ENCODE measurements at places on chromosomes 7 and 10.

DNA sequence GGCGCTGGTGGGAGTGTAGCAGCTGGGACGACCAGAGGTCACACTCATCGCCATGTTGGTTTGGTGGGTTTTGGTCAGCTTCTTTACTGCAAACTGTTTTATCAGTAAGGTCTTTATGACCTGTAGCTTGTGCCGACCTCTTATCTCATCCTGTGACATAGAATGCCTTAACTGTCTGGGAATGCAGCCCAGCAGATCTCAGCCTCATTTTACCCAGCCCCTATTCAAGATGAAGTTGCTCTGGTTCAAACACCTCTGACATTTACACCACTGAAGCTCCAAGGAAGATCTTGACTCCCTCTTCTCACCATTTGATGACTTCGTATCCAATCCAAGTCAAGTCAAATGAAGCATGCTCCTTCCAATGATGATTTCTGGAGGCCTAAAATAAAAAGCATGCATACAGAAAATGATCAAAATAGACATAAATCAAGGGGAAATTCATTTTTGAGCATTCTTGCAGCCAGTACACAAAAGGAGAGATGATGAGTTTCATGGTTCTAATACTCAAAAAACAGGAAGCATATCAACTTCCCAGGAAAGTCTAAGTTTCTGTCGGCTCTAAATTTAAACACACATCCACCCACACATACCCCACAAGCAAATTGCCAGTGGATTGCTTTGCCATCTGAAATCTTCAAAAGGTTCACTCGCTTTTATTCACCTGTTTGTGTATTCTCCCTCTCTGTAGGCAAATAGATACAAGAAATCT, 2.4 kb upstream of the PSMG3 start:
- no peak for DNase-seq

DNA sequence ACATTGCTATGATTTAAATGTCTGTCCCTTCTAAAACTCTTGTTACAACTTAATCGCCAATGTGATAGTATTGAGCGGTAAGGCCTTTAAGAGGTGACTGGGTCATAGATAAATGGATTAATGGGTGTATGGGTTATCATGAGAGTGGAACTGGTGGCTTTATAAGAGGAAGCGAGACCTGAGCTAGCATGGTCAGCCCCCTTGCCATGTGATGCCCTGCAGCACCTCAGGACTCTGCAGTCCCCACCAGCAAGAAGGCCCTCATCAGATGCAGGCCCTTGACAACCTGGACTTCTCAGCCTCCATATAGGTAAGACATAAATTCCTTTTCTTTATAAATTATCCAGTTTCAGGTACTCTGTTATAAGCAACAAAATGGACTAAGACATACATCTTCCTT, 15.6 kb downstream of the PARP12 start:
- no peak for DNase-seq

DNA sequence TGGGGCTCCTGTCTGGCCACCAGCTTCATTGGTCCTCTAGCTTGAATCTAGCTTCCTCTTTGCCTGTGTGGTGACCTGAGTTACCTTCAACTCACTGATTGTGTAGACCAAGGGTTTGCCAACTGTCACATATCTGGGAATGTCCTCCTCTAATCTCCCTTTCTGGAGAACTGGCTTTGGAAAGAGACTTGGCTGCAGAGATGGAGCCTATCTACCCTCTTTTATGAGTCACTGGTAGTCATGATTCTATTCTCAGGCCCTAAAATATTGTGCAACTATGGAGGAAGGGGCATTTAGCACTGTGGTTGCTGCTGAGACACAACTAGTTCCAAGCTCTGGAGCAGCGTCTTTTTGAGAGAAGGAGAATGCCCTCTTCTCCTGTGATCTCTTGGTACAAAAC, 691.3 kb downstream of the KCNMA1 start:
- no peak for DNase-seq

DNA sequence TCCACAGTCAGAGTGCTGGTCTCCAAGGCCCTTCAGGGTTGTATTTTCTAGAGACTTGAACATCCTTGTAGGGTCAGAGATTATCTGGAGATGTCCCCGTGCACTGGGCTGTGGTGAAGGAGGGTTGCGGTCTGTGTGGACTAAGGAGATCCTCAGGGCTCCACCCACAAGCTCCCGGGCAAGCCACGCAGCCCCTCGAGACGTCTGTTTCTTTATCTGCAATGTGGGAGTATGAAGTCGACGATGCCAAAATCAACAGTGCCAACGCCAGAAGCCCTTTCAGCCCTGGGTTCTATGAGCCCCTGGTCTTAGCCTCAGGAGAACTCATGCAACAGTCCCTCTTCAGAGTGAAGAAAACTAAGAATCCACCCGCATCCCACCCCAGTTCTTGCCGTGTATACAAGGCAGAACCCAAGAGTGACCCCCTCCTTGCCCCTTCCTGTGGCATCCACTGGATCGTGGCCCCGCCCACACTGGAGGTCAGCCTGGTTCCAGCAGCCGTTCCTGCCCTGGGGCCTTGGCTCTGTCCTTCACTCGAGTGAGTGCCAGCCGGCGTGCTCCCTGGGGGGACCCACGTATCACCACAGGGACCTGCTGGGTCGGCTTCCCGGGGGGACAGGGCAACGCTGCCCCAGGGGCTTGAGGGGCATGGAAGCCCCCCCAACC, 6.0 kb upstream of the SHH start:
- no peak for DNase-seq

DNA sequence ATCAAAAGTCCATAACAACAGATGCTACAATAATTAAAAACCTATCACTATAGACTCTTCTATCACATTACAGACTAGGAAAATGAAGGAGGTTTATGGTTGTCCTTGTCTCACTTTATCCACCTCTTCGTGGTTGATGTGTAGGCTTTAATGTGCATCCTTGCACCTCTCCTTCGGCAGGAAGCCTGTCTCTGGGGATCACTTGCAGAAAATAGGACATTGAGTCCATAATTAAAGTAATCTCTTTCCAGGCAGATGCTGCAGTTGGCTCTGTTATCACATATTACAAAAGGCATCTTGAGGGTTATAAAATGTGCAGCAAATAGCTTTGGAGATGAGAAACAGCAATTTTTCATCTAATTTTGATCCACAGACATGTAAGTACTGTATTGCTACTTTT, 168.4 kb downstream of the RELN start:
- no peak for DNase-seq

- no peak for DNase-seq
These were observed 704.0 kb upstream of the LRRN3 start for GRCh38 chr7:110386913-110387312.

- no peak for DNase-seq
These were observed 94.8 kb downstream of the ITIH5 start for GRCh38 chr10:7571981-7572380.

DNA sequence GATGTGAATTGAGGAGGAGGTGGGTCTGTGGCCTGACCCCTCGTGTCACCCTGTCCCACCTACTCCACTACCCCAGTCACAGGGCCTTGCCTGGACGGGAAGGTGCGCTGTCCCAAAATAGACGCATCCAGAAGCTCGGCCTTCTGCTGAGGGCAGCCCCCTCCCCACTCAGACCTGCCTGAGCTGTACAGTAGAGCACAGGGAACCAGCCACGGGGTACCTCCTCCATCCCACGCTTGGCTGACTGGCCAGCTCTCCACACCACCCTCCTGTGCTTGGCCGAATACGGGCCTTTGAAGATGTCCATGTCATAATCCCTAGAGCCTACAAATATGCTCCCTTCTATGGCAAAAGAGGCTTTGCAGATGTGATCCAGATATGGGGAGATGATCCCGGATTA, 88.3 kb downstream of the CHST15 start:
- DNase-seq, result no peak

DNA sequence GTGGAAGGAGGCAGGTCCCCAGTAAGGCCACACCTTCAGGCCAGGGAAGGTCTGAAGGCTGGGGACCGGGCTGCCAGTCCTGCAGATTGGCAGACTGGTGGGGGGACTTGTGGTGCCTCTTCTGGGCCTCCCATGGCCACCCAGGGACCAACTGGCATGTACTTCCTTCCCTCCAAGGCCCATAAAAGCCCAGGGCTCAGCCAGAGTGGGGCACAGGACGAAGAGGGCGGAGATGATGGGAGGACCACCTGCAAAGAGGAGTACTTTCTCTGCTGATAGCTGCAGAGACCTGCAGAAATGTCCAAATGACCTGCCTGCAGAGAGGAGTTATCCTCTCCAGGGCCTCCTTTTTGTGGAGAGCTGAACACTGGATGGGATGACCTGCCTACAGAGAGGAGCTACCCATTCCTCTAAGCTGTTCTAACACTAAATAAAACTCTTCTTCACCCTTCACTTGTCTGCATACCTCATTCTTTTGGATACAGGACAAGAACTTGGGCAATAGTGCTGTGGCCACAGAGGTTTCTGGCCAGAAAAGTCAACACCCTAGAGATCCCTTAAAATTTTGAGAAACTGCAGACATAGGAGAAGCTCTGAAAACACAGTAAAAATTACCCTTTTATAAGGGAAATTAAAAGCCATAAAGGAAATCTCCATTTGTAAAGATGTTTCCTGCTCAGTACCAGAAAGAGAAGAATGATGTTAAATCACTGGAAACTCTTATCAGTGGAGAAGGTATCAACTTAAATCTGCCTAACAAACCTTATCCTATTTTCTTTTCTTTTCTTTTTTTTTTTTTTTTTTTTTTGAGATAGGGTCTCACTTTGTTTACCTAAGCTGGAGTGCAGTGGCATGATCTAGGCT, 20.7 kb upstream of the PRF1 start:
- DNase-seq, result no peak

DNA sequence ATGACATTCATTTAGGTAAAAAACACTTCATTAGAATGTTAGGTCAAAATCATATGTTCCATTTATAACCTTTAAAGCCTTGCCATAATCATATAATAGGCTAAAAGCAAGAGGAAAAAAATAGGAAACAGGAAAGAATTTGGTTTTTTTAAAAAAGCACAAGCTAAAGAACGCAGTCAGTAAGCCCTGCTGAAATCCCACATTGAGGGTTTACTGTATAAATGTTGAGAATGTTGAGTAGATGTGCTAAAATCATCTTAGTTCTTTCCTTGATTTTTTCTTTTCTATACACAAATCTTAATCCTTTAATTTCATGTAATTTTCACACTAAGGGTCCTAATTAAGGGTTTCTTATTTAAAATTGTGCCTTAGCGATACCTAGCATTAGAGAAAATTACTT, 133.0 kb downstream of the TSPAN12 start:
- no peak for DNase-seq

DNA sequence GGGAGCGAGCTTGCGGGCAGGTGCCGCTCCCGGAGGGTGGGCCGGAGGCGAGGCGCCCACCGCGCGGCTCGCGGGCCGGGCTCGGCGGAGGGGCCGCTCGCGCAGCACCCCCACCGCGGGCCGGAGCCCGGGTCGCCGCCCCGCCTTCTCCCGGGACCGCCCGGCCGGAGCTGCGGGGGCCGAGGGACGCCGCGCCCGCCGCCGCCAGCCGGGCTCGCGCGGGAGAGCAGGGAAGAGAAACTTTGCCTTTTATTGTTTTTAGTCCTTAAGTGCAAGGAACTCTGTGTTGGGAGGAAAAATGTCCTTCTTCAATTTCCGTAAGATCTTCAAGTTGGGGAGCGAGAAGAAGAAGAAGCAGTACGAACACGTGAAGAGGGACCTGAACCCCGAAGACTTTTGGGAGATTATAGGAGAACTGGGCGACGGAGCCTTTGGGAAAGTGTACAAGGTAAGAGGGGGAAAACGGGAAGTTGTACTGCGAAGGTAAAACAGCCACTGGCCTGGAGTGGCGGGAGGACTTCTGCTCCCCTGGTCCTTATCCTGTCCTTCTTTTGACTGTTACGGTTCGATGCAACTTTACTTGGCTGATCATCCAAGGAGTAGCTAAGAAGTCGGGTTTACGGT, 620 bp downstream of the SLK start:
- no peak for DNase-seq

- peak; percentile 41 for DNase-seq
These were observed 29.8 kb downstream of the PLAU start for GRCh38 chr10:73940634-73941221.

- DNase-seq, result no peak
These were observed 65.9 kb downstream of the PAX2 start for GRCh38 chr10:100811261-100811660.

- no peak for DNase-seq
These were observed 34.0 kb downstream of the DLD start for GRCh38 chr7:107924841-107925504.

DNA sequence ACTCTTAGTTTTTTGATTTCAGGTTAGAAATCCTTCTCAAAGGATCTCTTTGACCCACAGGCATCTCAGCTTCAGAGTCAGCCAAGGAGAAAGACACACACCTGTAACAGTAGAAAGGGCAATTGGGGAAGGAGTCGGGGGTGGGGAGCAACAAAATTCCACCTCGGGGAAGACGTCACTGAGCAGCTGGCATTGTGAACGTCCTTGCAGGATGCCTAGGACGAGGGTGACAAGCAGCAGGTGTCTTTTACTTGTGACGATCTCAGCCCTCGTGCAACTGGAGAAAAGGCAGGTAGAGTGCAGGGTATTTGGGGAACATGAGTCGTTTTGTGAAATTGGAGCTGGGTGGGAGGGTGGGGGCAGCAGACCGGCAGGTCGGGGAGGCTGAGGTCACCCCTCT, 627.0 kb downstream of the ACTR3B start:
- DNase-seq, result no peak

GRCh38 chr7:113394856-113395255, 276.5 kb upstream of the SMIM30 start:
- DNase-seq, result no peak

- no peak for DNase-seq
These were observed 29.0 kb upstream of the GSDME start for GRCh38 chr7:24786306-24786705.

GRCh38 chr7:23963461-23964165, 253.6 kb downstream of the STK31 start:
- DNase-seq, result no peak

DNA sequence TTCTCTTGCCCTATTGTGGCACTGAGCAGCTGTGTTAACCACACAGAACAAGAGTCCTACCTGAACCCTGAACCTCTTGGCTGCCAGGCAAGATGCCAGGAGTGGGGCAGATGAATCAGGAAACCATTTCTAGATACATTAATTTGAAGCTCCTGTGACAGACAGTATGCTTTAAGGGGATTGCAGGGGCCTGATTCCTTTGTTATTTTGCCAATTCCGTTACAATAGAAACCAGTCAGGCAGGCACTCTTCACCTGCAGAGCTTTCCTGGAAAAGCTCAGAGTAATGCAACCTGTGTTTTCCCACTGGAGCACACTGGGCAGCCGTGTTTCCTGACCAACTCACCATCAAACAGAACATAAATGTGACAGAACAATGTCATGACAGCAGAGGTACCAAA, 233.1 kb downstream of the BMPER start:
- DNase-seq, result no peak

GRCh38 chr10:49207936-49208487, 19.8 kb upstream of the TMEM273 start:
- DNase-seq, result no peak

All from fibroblast of the conjunctiva (primary cell).